ENCODE measurements at places on chromosomes 6 and 20.

- DNase-seq: no peak
Measured at GRCh38 chr6:169974663-169975062, 223.2 kb downstream of the ERMARD start.

DNA sequence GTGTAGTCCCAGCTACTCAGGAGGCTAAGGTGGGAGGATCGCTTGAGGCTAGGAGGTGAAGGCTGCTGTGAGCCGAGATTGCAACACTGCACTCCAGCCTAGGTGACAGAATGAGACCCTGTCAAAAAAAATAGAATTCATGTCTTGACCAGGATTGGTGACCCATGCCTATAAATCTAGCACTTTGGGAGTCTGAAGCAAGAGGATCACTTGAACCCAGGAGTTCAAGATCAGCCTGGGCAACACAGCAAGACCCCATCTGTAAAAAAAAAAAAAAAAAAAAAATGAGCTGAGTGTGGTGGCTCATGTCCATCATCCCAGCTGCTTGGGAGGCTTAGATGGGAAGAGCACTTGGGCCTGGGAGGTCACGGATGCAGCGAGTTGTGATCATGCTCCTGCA is 34.3 kb downstream of the GINM1 start:
- DNase-seq: no peak

GRCh38 chr6:109791301-109791700 is 100.2 kb downstream of the FIG4 start:
- no peak for DNase-seq

- no peak for DNase-seq
Measured at GRCh38 chr6:43433148-43433547, 5.8 kb downstream of the ABCC10 start.

DNA sequence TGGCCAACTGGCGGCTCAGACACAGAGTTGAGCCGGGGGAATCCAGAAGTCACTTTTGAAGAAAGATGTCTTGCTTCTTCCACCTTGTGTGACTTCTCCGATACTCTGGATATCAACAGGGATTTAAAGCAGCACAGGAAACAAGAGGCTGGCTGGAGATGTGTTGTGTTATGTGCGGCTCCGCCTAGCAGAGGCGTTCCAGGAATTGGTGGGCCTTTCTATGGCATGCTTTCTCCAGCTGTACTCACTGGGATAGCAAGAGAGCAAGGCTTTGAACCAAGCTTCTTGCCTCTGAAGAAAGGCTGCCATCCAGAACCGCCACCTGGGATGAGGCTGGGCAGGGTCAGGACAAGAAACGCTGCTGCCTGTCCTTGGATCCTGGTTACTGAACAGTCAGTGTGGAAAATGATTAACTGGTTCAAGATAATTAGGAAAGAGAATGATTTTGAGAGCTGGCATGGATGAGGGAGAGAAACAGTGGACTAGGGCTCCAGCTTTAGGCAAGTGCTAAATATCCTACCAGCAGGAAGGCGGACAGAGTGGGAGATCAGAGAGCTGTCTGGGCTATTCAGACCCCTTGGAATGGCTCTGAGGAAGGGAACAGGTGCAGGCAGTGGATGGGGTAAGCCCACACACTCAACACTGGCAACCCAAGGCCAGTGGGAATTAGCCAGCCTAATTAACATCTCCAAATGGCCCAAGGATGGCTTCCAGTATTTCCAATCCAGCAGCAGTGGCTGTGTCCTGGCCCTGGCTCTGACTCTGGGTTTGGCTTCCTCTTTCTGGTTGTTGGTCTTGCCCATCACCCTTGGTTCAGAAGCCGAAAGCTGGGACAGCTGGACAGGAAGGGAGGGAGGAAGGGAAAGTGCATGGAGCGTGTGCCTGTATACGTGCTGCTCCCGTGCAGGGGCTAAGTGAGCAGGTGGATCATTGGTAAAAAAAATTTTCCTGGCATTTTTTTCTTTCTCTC is 31.9 kb downstream of the INSM1 start:
- no peak for DNase-seq

GRCh38 chr6:11702500-11703130 is 76.0 kb downstream of the ADTRP start:
- no peak for DNase-seq

GRCh38 chr6:21321531-21321930 is 272.0 kb upstream of the SOX4 start:
- DNase-seq: no peak

DNA sequence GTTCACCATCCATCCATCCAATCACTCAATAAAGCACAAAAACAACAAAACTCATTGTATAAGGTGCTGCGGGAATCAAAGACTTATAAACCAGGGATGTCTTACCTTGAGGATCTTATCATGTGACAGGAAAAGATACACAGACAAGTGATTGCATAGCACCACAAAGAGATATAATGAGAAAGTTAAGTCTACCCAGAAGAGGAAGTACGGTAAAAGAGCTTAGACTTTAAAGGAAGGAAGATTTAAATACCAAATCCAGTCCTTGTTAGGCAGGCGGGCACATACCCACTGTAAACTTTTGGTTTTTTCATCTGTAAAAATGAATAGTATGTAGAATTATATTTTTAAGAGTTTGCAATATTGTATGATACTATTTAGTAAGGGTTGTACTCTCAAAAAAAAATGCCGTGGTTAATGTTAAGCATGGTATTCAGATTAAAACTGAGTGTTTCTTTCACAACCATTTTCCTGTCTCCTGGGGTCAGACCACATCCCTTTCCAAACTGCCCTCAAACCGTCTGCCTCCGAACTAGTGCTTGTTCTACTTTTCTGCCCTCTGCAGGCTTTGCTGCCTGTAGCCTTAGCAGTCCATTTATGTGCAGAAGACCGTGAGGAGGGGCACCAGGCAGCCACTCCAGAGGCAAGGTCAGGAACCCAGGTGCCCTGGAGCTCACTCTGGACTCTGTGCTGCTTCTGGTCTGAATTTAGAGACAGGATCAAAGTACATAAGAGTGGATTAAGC is 179.5 kb upstream of the SYNDIG1 start:
- DNase-seq: no peak

DNA sequence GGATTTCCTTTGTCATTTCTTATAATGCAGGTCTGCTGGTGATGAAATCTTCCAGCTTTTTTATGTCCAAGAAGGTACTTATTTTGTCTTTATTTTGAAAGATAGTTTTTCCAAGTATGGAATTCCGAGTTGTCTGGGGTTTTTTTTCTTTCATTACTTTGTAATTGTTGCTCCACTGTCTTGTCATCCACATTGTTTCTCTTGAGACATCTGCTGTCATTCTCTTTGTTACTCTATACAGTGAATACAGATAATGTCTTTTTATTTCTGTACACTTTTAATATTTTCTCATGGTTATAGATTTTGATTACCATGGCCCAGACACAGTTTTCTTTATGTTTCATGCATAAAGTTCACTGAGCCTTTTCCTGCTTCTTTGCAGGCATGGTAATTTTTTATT is 133.1 kb downstream of the SYCP2 start:
- no peak for DNase-seq

DNA sequence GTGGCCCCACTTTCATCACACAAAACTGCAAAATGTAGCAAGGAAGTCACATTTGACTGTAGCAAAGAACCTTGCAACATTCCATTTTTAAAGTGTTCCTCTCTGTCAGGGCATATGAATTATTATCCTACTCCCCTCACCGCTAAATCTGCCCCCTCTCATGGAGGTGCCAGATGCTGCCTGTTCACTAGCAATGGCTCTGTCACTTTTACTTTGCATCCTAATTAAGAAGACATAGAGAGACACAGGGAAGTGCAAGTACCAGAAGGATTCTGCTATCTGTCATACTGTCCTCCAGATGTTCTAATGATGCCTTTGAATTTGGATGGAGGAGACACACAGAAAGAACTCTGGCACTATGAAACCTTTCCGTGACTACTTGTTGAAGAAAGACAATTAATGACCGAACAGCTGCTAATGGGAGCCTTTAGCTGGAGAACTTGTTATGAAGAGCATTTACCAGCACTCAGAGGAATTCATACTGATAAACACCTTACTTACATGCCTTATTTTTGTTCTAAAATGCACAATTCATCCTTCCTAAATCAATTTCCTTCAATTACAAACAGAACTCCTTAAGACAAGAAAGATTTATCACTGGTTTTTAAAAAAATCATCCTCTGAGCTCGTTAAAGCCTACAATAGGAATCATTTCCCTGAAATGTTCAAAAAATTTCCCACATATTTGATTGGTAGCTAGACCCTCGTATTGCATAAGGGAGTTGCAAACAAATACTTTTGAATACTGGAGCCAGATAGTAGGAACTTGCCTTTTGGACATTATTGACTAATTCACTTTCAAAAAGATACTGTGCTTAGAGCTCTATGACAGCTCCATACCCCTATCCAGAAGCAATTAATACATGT is 292.6 kb downstream of the UBE3D start:
- no peak for DNase-seq

DNA sequence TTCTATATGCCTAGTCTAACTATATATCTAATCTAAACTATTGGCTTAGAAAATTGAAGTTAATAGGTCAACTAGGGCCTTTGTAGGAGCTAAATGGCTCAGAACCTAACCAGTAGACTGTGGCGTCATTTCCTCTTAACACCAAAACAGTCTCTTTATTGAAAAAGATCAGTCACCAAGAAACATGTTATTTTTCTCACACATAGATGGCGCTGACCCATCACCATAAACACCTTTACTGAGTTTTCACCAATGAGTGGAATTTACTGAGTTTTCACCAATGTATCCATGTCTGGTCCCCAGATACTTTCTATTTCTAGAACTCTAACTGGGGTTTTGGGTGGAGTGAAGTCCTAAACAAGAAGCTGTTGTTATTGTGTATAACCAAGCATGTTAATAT is 636.0 kb downstream of the BCKDHB start:
- no peak for DNase-seq

GRCh38 chr6:49556429-49556837 is 6.0 kb downstream of the C6orf141 start:
- DNase-seq: no peak

DNA sequence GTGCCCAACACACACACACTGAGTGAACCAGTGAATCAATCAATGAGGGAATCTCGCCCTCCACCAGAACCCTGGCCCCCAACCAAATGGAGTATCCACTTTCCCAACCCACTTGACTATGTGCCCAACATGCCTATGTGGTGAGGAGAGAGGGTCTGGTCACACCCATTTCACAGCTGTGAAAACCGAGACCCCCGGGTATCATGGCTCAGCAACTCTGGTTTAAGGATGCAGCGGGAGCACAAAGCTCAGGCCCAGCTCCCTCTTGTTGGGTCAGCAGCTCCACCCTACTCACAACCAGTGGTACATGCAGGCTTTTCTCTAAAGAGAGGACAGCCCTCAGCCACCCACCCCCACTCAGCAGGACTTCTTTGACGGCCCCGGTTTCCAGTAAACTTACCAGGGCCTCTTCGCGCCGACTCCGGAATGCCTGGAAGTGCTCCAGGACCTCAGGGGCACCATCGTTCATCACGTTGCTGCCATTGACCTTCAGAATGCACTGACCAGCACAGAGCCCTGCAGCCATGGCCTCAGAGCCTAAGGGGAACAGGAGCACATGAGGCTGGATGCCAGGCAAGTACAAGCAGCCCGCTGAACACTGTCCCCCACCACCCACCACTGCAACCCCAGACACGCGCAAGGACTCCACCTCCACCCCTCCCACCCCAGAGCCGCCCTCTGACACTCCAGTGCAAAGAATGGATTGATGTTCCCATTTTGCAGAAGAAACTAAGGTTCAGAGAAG is 174.7 kb downstream of the PREX1 start:
- DNase-seq: no peak

- DNase-seq: peak; percentile 72
Measured at GRCh38 chr20:45987108-45987780, 15.2 kb upstream of the ZNF335 start.

- no peak for DNase-seq
Measured at GRCh38 chr6:129320892-129321291, 389.1 kb downstream of the ARHGAP18 start.

- peak; percentile 90 for DNase-seq
Measured at GRCh38 chr6:149317644-149318571, at the start of gene TAB2. TAB2 (plus strand) TSS chr6:149317712; CDS start chr6:149369998, 52,286 bp downstream.

DNA sequence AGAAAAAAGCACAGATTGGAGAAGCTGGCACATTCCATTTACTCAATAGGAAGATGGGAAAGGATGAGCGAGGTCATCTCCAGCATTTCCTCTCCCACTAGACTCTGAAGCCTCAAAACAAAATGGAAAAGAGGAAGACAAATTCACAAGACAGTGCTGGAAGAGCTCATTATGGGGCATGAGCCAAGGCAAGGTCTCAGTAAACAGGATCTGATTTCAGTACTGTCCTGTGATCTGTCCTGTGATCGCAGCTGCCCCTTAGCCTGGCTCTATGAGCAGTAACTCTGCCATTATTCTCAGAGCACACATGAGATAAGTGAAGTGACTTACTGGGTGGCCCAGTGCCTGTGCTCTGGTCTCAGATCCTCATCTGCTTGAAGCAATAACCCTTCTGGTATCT is 68.1 kb upstream of the SLC4A11 start:
- no peak for DNase-seq

- no peak for DNase-seq
Measured at GRCh38 chr6:132866762-132867449, 52.5 kb downstream of the RPS12 start.

DNA sequence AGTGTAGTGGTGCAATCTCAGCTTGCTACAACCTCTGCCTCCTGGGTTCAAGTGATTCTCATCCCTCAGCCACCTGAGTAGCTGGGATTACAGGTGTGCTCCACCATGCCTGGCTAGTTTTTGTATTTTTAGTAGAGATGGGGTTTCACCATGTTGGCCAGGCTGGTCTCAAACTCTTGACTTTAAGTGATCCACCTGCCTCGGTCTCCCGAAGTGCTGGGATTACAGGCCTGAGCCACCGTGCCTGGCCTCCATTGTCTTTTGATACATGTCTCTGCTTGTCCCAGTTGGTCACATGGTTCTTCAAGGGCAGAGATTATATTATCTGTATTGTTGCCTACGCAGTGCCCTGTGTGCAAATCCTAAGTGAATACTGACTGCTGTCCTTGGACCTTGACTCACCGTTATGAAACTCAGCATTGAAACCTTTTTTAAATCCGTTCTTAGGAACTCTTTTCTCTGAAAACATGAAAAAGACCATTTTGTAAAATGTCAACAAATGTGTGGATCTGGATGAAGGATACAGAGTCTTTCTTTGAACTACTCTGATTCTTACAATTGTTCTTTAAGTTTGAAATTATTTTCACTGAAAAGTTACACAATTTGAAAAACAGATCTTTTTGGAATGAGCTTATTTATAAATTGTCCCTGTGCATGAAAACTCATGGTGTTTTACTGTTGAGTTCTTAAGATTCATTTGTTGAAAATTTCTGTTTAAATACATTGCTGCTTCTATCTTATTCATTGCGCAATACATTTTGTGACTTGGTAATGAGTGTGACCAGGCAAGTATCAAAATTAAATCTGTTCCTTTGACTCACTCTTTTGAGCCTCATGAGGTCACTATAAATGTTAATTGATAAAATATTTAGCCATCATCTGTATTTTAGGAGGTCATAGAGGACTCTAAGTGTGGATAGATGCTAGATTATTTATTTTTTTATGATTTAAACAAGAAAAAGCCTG is 293.5 kb downstream of the UTRN start:
- no peak for DNase-seq

DNA sequence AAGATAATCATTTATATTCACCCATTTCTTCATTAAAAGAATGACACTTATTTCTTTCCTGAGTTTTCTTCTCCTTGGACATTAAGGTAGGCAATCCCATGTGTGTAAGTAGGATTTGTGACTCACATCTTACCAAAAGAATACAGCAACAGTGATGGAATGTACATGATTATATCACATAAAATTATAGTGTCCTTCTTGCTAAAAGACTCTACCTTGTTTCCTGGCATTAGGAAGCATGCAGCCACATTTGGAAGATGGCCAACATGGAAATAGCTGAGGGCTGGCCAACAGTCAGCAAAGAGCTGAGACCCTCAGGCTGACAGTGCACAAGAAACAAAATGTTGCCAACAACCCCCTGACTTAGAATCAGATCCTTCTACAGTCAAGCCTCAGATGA is 327.9 kb upstream of the MARCKS start:
- no peak for DNase-seq

All from activated CD4-positive, alpha-beta T cell treated with anti-CD3 and anti-CD28 coated beads for 4 hours (primary cell).